ENCODE measurements at places on chromosomes 4 and X.
A peak's percentile ranks its signal among the peaks of the same experiment; 100 is the strongest.

GRCh38 chr4:113382704-113383103, 333.3 kb downstream of the ANK2 start:
- DNase-seq = no peak

- DNase-seq = peak; percentile 49
These were observed 2.5 kb upstream of the HTRA3 start for GRCh38 chr4:8267077-8267476.

DNA sequence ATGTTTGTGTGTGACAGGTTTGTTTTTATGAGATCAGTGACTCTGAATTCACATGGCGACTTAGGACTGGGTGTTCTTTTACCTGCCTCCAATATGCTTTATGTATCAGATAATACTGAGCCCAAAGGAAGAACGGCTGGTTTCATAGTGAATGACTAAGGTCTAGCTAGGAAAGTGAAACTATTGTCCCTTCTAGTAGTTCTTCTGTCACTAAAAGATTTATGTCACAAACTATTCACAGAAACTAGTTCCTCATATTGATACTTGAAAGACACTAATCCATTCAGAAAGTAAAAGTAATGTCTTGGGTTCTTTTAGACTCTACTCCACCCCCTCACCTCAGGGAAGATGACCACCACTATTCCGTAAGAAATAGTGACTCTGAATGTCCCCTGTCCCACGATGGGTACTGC, 81.7 kb downstream of the EGF start:
- no peak for DNase-seq

DNA sequence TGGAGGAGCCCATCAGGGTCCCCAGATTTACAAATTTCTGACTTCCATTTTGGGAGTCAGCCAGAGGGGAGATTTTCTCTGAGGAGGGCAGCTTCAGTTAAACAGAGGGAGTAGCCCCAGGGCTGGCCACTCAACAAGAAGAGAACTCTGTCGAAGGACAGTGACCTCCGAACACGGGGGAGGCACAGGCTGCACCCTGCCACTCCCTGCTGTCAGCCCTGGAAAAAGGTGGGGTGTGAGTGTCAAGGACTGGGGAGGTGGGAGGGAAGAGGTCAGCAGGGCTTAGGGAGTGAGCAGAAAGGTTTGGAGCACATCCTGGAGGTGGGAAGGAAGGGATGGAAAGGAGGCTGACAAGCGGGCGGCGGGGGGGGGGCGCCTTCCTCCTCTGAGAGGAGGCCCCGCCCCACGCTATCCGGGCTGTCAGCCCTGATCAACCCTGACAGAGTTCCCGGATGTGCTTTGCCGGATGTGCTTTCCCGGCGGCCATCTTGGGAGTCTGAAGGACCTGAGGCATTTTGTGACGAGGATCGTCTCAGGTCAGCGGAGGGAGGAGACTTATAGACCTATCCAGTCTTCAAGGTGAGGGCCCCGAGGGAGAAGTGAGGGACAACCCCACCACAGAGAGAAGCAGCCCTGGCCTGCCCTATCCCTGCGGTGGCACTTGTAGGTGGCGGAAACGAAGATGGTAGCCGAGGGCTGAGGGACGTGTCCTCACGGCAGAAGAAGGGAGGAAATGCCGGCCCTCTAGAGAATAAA, at the start of gene MAGEC1:
TSS of gene MAGEC1 (plus strand) at position 495 of the 756 bp plus-strand sequence. CDS start 1,179 bp downstream, outside the sequence.
- peak; percentile 58 for DNase-seq

DNA sequence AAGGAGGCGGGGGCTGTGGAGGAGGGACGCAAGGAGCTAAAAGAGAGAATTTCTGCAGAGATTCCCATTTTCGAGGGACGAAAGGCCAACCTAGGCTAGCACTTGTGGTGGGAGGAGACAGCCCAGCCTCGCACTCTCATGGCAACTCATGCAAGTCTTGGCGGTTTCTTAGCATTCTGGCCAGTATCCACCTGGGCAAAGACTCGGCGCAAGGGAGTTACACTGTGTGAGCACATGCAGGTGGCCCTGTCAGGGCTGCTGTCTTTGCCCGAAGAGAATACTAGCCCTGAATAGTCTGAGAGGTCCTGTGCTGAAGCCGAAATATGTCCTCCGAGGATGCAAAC, 15.5 kb downstream of the MCF2 start:
- no peak for DNase-seq

- DNase-seq = no peak
These were observed 849.6 kb upstream of the INTU start for GRCh38 chr4:126783191-126783590.

DNA sequence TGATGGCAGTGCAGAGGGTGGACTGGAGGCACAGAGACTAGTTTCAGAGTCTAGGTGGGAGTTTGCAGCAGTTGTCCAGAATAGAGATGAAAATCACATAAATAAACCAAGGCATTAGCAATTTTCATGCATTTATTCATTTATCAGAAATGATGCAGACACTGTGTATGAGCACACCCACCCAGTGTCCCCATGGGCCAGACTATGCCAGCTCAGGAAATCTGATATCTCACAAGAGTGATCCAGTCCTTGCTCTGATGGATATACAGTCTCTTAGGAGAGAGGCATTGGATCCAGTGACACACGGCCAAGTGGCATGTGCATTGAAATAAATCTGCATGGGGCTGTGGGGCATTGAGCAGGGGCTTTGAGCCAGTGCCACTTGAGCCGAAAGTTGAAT, 228.2 kb downstream of the FRMPD4 start:
- no peak for DNase-seq

DNA sequence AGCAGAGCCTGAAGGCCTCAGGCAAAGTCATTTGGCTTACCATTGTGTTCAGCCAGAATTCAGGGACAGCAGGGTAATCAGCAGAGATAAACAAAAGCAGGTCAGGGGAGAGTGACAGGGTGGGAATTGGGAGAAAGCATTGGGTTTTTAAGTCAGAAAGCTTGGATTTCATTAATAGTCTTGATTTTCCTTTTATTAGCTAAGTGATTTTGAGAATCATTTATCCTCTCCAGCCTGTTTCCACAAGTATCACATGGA, 410.1 kb downstream of the HNRNPD start:
- DNase-seq = no peak

- DNase-seq = no peak
These were observed 43.8 kb downstream of the FHL1 start for GRCh38 chrX:136191171-136191570.

- no peak for DNase-seq
These were observed 4.3 kb downstream of the PNMA6F start for GRCh38 chrX:153317306-153317705.

DNA sequence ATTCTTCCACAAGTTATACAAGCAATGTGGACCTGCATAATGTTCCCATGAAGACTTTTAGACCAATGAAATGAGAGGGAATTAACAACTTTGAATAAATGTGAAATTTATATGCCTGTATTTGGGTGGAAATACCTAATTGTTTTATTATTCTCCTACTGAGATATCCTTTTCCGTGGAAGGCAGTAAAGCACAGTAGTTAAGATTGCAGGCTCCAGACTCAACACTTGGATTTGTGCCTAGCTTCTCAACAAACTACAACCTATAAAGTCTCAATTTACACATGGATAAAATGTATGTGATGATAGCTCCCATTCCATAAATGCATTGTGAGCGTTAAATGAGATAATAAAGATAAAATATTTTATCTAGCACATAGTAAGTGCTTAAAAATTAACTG, 857.8 kb downstream of the CENPC start:
- DNase-seq = no peak

GRCh38 chr4:25058796-25059195, 28.1 kb upstream of the LGI2 start:
- no peak for DNase-seq

DNA sequence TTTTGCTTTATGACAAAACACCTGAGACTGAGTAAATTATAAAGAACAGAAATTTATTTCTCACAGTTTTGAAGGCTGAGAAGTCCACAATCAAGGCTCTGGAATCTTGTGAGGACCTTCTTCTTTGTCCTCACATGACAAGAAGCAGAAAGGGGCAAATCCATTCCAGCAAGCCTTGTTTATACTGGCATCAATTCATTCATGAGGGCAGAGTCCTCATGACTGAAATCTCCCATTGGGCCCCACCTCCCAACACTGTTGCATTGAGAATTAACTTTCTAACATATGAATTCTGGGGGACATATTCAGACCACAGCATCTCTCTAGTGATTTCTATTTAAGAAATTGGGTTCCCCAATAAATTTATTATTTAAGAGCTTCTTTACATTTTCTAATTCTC, 395.4 kb downstream of the AR start:
- DNase-seq = no peak

- DNase-seq = no peak
These were observed 542.9 kb upstream of the GRIA3 start for GRCh38 chrX:122641136-122641535.

- DNase-seq = peak; percentile 7
These were observed 43.1 kb upstream of the UCP1 start for GRCh38 chr4:140611854-140612253.

DNA sequence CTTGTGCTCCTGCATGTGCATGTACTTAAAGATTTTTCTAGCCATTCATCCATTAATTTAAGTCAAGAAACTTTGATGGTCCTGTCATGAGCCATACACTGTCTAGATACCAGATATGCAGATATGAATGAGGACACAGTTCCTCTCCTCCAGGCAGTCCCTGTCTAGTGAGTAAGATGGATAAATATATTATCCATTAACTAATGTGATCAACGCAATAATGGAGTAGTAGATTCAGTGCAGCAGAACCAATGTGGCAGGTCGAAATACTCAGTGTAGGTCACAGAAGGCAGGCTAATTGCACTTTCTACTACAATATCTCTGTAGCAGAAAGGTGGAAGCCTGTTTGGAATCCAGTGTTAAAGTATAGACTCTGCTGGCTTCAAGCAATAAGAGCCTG, 112.5 kb downstream of the PCDH7 start:
- DNase-seq = no peak

GRCh38 chr4:13328591-13328990, 155.5 kb downstream of the RAB28 start:
- no peak for DNase-seq

GRCh38 chrX:110318664-110318968, 731 bp upstream of the AMMECR1 start:
- peak; percentile 9 for DNase-seq

DNA sequence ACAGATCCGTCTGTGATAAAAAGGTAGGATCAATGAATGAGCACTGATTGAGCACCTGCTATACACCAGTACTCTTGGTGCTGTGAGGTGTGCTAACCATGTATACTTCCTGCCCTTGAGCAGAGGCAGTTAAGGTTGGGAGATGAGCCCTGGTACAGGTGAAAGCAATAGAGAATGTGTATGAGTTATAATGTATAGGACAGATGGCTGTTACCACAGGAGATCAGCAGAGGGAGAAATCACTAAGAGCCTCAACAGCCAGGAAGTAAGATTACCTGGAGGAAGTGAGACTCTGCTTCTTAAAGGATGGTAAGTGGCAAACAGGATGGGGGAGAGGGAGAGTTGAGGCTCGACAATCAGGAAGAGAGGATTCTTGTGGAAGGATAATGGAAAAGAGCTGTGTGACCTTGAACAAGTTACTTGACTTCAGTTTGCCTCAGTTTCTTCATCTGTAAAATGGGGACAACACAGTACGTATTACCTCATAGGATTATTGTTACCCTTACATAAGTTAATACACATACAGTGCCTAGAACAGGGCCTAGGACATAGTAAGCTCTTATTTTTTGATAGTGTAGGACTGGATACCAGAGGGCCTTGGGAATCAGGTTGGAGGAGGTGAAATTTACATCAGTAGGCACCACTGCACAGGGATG, 9.1 kb downstream of the CXCR3 start:
- DNase-seq = no peak

DNA sequence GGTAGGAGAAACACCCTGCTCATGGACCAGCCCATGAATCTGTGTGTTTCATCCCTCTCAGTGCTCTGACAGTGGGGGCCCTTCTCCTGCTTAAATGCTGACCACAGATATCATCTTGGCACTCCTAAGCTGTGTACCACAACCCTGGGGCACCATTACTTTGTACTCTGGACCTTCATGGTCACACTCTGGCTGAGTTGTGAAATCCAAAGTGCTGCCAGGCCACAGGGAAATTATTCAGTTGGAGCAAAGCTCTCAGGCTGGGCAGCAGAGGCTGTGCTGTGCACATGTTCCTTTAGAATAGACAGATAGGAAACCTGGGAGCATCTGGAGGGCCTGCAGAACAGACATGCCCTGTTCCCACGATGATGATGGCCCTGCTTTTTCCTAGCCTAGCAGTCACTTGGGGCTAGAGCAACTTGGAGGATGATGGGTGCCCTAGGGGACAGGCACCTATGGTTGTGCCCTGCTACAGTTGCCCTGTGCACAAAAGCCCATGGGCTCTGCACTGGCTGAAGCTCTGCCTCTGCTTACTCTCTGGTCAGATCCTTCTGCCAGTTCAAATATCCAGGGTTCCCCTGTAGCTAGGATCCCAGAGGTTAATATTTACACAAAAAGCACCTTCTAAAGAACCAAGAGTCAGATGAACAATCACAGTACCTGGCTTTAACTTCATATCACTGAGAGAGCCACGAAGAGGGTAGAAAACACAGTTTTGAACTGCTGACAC, 48.5 kb upstream of the CDX4 start:
- DNase-seq = no peak

DNA sequence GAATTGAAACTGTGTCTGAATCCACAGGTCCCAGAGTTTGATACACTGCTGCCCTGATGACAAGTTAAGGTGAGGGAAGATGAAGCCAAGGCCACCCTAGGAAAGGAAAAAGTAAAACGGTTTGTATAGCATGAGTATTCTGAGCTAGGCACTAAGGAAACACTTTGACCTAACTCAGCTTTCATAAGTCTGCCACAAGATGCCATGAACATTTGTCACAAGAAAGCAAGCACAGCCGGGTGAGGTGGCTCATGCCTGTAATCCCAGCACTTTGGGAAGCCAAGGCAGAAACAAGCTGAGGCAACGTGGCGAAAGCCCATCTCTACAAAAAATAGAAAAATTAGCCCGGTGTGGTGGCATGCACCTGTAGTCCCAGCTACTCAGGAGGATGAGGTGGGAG, 34.2 kb downstream of the ELOVL6 start:
- no peak for DNase-seq

GRCh38 chr4:35520059-35520458, 724.3 kb downstream of the ARAP2 start:
- no peak for DNase-seq

DNA sequence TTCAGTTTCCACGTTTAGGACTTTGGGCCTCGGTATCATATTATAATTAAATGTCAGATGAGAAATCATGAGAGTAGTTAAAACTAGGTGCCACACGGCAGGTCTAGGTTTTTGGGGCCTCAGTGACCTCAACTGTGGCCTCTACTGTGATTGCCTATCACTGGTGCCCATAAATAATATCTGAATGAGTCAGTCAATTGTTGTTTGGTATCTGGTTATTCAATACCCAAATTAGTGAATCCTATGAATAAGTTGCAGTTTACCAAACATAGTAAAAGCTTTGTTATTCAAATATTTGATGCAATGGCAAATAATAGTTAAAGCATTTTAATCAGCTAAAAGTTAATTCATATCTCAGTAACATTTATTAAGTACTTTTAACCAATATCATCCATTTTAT, 188.8 kb downstream of the PPP3CA start:
- no peak for DNase-seq

DNA sequence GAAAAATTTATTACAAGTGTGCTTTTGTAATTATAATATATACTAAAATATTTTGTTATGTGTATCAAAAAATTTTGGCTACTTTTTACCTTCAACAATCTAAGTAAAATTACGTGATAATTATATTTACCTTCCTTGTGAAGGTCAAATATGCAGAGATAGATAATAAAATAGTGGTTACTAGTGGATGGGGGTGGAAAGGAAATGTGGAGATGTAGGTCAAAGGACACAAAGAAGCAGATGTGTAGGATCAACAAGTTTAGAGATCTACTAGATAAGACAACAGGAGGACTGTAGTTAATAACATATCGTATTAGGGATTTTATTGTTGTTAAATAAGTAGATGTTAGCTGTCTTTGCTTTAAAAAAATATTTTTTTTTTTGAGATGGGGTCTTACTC, 21.3 kb downstream of the HERC5 start:
- no peak for DNase-seq

- no peak for DNase-seq
These were observed 11.9 kb downstream of the BLOC1S4 start for GRCh38 chr4:6727943-6728250.

Measured in SHP77 (cell line).